ENCODE measurements at places on chromosomes 3 and 15. TPM values are rescaled to one million over a fixed set of nuclear protein-coding genes. Genes with fewer than 3 reads are reported as not detected.

Gene ROBO2
- 8.3 TPM for total RNA-seq

GRCh38 chr15:45660231-45660979 is 25.6 kb downstream of the SQOR start:
- peak; percentile 61 for DNase-seq

DNA sequence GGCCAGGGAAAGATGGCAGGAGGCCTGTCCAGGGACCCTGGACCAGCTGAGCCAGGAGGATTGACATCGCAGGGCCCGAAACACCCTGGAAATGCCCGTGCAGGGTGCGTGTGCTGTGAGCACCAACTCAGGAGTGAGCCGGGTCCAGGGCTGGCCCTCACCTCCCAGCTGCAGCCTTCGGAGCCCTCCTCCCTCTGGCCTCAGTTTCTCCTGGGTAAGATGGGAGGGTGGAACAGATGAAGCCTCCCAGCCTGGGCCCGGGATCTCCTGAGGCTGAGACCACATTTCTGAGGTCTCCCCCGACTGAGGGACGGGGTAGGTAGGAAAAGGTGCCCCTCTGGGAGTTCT is 5.3 kb upstream of the CALML4 start:
- no peak for DNase-seq

Gene RAB5A
- 34.4 TPM for total RNA-seq

Gene CHST2
- 99.4 TPM for total RNA-seq

All from H7 (cell line).